ENCODE measurements at places on chromosomes 3 and 15.

DNA sequence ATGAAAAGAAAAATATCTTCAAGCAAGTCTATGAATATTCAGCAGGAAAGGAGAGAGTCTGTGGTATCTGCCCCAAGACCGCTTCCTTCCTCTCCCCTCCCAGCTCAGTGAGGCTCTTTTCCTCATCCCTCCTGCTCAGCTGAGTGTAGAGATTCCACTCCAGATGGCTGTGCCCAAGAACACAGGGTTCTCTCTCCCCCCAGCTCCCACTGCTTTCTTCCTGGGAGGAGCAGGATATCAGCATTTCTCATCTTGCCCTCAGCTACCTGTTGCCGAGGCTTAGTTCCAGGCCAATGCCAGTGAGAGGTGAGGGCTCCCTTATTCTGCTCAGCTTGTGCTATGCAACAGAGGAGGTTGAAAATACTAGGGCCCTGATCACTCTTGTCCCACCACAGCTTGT is 211.9 kb downstream of the SV2B start:
- no peak for DNase-seq

DNA sequence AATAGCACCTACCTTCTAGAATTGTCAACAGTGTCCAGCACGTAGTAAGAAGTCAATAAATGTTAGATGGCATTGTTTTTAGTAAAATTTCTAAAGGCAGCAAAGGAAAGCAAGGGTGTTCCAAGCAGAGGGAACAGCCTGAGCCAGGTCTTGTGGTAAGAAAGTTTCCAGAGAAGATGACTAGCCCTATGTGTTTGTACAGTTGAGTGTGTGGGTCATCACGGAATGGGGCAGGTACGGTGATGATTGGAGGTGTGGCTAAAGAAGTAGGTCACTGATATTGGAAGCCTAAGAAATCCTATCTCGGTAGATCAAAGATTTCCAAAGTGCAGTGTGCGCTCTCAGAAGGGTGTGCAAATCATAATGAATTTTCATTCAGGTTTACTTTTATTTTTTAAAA is 94.2 kb upstream of the BCL6 start:
- DNase-seq, result no peak

DNA sequence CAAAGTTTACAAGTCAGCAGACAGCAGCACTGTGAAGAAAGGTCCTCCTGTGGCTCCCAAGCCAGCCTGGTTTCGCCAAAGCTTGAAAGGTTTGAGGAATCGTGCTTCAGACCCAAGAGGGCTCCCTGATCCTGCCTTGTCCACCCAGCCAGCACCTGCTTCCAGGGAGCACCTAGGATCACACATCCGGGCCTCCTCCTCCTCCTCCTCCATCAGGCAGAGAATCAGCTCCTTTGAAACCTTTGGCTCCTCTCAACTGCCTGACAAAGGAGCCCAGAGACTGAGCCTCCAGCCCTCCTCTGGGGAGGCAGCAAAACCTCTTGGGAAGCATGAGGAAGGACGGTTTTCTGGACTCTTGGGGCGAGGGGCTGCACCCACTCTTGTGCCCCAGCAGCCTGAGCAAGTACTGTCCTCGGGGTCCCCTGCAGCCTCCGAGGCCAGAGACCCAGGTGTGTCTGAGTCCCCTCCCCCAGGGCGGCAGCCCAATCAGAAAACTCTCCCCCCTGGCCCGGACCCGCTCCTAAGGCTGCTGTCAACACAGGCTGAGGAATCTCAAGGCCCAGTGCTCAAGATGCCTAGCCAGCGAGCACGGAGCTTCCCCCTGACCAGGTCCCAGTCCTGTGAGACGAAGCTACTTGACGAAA is 24.2 kb downstream of the STARD5 start:
- no peak for DNase-seq

DNA sequence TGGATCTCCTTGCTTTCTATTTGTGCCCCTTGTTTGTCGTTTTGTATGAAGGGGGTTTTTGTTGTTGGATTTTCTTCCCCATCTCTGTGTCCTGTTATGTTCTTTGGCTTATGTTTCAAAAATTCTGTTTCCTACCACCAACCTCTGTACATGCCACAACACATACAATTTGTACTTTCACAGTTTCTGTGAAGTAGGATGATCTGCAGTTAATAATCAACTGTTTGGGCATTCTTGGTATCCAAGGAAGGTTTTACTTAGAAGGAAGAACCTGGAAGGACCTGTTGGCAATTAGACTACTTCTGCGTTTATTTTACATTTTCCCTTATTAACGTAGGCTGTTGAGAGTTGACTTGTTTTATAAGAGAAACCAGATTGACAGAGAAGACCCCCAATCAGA is 8.3 kb downstream of the SETD5 start:
- DNase-seq, result no peak

DNA sequence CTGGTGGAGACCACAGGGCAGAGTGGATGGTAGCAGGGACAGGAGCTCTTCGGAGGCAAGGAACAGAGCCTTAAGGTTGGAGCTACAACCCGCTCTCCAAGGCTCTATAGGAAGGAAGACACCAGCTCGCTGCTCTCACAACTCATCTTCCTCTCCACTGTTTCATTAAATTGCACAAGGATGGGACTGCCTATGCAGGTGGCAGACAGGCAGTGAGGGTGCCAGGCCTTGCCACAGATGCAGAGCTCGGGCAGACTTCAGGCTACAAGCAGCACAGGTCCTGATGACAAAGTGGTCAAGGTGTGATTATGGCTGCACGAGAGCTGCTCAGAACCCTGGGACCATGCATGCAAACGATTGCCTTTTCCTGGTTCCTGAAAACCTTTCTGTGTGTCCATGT is 144.6 kb downstream of the FOXP1 start:
- no peak for DNase-seq

GRCh38 chr3:53168175-53168923 is 7.3 kb downstream of the PRKCD start:
- peak; percentile 9 for DNase-seq

- no peak for DNase-seq
These were observed 3.6 kb downstream of the PLA2G4B start for GRCh38 chr15:41842229-41842628.

DNA sequence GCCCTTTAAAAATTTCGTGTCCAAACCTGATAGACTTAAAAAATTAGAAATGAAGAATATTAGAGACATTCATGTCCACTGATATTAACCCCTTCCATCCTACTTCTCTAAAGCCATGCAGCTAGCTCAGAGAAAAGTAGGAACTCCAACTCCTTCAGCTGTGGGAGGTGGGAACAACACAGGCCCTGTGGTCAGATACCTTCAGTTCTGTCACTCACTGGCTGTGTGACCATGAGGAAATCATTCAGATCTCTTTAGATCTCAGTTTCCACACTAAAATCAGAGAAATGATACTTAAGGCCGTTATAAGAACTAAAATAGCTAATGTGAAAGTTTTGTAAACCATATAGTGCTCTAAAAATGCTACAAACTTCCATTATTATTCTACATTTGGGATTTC is 209.8 kb downstream of the TNIK start:
- DNase-seq, result no peak

DNA sequence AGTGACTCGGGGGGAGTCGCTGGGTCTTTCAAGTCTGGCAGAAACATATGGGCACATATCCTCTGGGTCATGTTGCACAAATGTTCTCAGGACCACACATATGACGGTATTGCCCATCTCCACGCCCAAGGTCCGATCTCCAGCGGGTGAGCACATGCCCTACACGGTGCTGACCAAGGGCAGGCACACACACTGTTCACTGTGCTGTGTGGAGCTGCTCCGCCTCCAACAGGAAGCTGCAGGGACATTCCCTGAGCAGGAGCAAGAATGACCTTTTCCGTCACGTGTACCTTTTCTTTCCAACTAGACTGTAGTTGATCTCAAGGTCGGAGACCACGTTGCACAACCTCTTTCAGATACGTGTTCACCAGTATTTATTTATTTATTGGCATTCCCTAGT is 41.7 kb upstream of the B3GNT5 start:
- DNase-seq, result no peak

DNA sequence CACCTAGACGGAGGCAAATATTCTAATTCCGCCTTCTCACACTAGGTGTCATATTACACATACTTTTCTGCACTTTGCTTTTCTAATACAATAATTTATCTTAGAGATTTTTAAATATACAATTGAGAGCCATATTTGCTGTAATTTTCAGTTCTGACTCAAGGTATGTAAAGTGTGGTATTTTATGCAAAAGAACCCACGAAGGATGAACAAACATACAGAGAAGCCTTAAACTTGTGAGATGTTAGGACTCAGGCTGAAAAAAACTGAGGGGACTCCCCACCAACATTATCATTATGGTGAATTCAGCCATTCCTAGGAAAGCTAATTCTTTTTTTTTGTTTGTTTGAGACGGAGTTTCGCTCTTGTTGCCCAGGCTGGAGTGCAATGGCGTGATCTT is 9.6 kb downstream of the ZBTB11 start:
- DNase-seq, result no peak

- no peak for DNase-seq
These were observed 7.5 kb downstream of the PLIN1 start for GRCh38 chr15:89671687-89672086.
